Occipital lobe (tissue), 3 donors: ENCODE measurements at places on chromosomes 3 and 15.
A peak's percentile ranks its signal among the peaks of the same experiment; 100 is the strongest.

- DNase-seq = no peak
Measured at GRCh38 chr3:134197681-134198261, 52.9 kb downstream of the RYK start.

DNA sequence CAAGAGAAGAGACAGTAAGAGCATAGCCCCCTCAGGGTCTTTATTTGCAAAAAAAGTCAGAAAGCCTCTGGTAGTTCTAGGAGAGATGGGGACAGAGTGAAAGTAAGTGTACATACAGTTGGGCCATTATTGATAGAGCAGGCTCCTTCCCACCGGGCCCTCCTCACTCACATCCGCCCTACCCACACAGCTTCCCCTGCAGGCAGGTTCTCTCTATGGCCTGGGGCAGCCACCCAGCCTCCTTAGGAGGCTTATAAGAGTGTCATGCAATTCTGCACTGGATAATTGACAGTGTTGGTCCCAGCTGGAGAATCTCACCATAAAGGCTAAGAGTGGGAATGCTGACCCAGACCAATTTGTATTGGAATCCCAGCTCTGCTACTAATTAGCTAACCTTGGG, 49.5 kb downstream of the SLC30A4 start:
- DNase-seq = no peak

DNA sequence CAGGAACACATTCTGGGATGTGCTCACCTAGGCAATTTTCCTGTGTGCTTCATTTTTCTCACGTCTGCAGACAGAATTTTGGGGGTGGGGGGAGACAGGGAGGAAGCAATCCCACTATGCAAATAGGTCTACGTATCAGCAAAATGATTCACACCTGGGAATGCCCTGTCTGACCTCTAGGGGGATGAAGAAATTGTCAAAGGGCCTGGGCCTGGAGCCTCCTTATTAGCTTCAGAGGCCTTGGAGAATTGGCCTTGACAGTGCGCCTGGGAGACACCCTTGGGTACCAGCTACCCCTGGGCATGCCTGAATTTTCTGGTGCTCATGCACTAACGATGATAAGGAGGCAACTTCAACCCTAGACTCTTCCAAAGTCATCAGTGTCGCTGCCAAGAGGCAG, 207.5 kb downstream of the CADPS start:
- no peak for DNase-seq

DNA sequence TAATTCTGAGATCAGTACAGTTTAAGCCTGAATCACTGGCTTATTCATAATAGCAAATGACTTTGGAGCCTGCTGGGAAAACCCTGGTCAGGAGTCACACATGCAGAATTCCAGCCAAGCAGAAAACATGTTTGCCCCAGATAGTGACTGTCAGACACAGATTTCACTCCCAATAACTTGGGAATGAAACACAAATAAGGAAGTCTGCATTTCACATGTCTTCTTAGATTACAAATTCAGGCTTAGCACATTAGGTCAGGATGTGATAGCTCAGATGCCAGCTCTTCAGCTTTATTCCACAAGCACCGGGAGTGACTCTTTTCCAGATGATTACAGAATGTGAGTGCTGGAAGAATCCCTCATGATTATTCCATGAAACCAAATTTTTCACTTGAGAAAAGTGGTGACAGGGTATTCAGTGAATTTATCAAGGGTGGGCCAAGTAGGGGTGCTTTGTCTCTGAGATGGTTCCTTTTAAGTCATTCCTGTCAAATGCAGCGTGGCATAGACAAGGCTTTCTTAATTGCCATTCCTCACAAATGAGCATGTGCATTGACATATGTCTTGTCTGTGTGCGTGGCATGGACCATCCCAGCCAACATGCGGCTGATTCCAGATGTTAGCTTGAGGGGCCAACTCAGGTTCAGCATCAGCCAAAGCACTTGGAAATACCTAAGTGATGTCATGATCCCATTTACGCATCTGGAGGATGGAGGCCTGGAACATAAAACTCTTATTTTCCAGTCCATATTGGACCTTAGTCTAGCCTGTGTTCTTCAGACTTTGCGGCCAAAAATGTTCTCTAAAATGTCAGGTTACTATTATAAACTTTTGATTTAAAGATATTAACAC, 191.0 kb downstream of the EPHB1 start:
- DNase-seq = no peak

GRCh38 chr3:78858174-78858573, 909.6 kb downstream of the ROBO1 start:
- no peak for DNase-seq

GRCh38 chr3:29408676-29409075, 127.8 kb downstream of the RBMS3 start:
- DNase-seq = no peak

- no peak for DNase-seq
Measured at GRCh38 chr3:195512798-195513345, 30.3 kb downstream of the PPP1R2 start.

DNA sequence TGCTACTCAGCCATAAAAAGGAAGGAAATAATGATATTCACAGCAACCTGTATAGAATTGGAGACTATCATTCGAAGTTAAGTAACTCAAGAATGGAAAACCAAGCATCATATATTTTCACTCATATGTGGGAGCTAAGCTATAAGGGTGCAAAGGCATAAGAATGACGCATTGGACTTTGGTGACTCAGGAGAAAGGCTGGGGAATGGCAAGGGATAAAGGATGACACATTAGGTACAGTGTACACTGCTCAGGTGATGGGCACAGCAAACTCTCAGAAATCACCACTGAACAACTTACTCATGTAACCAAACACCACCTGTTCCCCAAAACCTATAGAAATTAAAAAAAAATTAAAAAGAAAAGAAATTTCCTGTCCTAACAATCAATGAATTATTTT, 42.7 kb downstream of the ALCAM start:
- no peak for DNase-seq

DNA sequence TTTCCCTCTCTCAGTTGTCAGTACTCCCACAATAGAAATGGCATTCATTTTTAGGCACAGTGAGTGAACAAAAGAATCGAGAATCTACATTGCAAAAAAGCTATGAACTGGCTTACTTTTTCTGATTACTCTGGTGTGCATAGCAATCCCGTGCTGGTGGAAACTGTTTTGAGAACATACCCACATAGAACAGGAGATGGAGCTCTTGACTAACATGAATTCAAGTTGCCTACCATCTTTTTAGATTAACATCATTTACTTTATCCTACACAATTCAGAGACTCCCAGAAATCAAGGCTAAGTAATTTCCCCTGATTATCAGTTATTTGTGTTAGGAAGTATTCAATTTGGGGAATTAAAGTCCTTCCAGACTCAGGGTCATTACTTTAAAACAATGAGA, 326.6 kb downstream of the ARPP21 start:
- no peak for DNase-seq

GRCh38 chr3:67375976-67376375, 278.4 kb downstream of the SUCLG2 start:
- no peak for DNase-seq

DNA sequence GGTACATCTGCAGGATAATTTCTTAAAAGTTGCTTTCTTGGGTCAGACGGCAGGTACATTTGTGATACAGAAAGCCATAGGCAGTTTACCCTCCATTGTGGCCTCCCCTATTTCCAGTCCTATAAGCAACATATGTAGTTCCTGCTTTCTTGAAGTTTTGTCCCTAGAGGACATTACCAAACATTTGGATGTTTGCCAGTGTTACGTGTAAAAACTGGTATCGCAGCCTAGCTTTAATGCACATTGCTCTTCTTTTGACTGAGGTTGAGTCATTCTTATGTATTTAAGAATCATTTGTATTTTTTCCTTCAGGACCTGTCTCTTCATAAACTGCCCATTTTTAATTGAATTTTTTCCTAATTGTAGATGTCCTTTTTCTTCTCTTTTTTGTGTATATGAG, 114.3 kb downstream of the DIPK2A start:
- no peak for DNase-seq

- DNase-seq = peak; percentile 37
Measured at GRCh38 chr15:89167267-89168176, 53.9 kb downstream of the RLBP1 start.

DNA sequence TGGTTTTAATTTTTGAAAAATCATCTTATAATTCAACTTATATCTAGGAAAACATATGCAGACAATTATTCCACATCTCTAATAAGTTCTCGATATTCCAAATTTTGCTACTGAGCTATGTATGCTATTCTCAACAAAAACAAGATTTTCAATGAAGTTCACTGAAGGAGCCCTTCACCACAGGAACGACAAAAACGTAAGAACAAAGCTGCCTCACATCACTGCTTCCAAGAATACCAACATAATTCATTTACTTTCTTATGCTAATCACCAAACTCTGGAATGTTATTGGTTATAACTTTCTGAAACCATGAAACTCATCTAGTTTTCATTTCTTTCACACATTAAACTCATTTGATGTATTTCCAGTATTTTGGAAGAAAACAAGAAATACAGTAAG, 49.7 kb downstream of the GNB4 start:
- no peak for DNase-seq

DNA sequence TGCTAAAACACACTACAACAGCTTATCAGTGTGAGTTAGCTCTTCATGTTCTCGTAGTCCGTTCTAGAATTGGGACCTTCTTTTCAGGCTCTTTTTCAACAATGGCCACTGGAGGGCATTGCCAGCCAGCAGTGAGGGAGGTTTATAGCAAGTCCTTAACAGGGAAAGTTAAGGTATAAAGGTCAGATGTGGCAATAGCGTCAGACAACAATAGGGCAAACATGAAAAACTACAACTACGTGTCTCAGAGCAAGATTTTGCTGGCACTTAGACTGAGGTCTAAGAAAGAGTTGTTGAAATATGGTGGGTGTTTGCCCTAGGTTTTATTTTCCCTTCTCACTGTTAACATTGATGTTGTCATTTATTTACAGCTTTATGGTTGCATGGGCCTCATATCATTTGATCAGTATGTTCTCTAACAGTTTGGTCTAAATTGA, 161.4 kb downstream of the GMNC start:
- DNase-seq = no peak

DNA sequence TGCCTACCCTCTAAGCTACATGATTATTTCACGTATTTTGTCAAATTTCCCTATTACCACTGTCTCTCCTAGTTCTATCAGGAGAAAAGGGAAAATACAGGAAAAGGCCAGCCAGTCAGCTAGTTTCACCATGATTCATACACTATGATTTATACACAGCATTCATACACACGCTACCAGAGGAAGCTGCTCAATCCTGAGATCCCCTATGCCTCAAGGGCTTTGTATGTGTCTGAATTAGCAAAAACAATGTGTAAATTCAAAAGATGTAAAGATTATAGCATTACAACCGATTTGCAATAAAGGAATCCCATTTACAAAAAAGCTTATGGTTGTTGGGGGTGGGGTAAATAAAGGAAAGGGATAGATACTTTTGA, 3.1 kb upstream of the ACKR4 start:
- DNase-seq = no peak

- DNase-seq = no peak
Measured at GRCh38 chr3:129123314-129124060, 1.9 kb upstream of the RAB43 start.

DNA sequence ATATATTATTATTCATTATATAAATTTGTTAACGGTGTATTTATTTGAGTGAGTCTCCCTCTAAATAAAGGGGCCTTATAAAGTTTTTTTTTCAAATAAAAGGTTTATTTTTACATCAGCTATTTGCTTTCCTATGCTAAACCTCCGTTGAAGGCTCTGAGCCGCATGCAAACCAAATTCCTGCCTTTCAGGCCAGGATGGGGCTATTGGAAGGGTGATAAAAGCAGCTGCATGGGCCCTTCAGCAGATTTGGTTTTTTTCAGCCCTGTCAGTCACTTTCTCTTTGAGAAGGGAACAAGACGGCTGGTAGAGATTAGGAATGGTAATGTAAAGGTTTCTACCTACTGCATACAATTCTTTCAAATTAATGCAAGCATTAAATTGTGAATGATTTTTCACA, 244.2 kb downstream of the WNT5A start:
- DNase-seq = no peak

- no peak for DNase-seq
Measured at GRCh38 chr3:156685198-156685597, 10.8 kb downstream of the TIPARP start.

- no peak for DNase-seq
Measured at GRCh38 chr3:56926243-56926946, 124.6 kb upstream of the ARHGEF3 start.

DNA sequence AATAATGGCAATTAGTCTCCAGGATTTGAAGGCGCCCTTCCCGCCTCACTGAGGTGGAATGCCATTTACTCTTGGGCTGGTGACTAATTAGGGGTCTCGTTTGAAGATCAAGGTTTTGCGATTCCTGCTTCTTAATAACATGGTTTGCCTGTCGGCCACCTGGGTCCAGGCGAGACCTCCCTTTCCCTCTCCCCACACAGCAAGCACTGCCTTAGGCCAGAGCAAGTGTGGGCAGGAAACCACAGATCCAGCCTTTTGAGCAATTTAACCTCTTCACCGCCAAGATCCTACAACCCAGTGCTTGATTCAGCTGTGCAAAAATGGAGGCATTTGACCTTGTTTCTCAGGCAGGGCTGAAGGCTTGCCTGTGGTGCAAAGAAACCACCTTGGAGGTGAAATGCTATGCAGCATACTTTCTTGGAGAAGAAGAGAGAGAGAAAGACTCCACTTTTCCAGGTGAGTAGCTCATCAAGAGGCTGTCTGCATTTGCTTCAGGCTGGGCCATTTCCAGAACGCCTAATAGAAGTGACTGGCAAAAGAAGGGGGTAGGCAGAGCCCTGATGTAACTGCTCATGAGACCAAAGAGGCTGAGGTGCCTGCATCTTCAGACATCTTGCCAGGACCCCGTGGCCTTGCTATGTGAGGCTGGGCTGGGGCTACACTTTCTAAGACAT, 34.1 kb upstream of the WNT5A start:
- no peak for DNase-seq

DNA sequence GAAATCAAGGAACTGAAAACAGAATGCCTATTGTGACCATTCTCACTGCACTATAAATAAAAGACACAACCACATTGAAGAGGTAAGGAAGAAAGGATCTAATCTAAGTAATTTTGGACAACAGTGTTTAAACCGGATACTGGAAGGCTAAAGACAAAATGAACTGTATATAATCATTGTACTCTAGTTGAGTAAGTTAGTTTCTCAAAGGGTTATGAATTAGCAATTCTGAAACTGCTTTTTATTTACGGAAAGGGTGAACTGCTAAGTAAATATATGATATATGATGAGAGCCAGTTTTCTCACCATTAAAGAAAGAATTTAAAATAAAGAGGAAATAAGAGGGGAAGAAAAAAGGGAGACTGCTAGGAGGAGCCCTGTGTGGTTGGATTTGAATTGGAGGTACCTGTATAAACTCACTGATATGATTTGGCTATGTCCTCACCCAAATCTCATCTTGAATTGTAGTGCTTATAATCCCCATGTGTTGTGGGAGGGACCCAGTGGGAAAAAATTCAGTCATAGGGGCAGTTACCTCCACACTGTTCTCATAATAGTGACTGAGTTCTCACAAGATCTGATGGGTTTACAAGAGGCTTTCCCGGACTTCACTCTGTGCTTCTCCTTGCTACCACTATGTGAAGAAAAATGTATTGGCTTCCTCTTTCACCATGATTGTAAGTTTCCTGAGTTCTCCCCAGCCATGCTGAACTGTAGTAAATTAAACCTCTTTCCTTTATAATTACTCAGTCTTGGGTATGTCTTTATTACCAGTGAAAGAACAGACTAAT, 607.7 kb downstream of the PYDC2 start:
- DNase-seq = no peak
